ENCODE measurements at places on chromosomes 2 and 18.

GRCh38 chr2:25276569-25277465, 64.9 kb downstream of the DNMT3A start:
- no peak for DNase-seq

DNA sequence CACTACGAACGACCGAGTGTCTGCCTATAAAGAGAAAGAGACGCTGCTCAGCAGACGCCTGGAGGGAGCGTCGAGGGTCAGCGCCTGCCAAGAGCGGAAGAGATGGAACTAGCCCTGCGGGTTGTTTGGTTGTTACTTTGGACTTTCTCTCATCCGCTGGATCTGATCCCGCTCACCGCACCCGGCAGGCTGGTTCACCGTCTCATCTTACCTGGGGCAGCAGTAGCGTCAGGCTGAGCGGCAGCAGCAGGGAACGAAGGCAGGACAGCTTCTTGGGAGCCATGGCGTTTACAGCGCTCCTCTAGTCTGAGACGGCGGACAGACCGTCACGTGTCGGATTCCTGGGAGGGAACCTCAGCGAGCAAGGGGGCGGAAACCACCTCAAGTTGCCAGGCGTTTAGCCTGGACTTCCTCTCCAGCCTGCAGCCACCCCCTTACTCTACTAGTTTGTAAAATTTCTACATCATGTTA, 1.9 kb downstream of the GLB1L start:
- DNase-seq, result peak; percentile 31

- peak; percentile 67 for DNase-seq
These were observed 13.6 kb upstream of the ANKRD53 start for GRCh38 chr2:70964596-70965386.

- DNase-seq, result peak; percentile 48
These were observed 79.0 kb downstream of the SLC66A3 start for GRCh38 chr2:11234309-11234708.
